Caco-2 (cell line): ENCODE measurements at places on chromosomes 16 and 17.

DNA sequence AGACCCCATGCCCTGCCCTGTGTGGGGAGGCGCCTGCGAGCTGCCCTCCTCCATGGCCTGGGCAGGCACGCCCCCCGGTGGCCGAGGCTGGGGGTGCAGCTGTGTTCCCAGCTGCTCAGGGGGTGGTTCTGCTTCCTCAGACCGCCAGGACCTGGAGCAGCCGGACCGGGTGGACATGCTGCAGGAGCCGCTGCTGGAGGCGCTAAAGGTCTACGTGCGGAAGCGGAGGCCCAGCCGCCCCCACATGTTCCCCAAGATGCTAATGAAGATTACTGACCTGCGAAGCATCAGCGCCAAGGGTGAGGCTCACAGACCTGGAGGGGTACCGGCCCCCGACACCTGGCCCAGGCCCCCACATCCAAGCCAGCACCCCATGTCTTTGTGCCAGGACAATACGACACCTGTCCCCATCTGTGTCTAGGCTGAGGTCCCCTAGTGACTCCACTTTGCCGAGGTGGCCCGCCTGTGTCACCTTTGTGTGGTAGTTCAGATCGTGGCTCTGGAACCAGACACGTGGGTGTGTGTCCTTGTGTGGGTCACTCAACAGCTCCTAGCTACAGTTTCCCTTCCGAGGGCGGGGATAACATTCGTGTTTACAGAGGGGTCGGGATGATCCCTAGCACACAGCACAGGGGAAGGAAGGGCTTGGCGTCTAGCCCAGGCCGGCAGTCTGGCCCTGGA lies 9.3 kb downstream of the GJD3 start:
- peak; percentile 72 for DNase-seq

DNA sequence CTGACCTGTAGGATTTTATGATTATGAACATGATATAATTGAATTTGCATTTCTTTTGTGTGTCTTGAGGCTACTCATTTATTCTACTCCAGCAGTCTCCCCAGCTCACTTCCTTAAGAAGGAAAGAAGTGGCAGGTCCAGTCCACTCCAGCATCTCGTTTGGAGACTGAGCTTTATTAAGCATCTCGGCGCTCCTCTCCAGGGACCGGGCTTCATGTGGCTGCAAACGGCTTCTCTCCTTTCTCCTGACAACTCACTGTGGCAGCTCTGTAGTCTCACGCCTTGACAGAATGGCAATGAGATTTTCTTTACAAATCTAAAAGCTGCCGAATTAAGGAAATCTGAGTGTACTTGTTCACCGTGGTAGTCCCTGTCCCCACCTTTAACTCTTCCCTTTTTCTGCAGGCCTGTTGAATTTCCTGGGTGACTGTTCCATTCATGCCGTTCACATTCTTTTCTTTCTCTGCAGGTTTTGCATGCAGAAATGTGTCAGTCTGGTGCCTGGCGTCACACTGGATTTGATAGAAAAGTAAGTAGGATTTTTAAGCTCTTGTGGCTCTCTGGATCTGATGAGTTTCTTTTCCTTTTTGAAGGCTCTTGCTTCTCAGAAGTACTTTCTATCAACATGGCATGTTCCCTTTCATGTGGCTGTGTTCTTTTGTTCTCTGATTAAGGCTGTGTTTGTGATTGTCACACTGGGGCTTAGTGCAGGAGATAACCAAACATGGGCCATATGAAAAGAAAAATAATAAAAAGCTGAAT lies 200.5 kb upstream of the CHMP6 start:
- peak; percentile 55 for DNase-seq

DNA sequence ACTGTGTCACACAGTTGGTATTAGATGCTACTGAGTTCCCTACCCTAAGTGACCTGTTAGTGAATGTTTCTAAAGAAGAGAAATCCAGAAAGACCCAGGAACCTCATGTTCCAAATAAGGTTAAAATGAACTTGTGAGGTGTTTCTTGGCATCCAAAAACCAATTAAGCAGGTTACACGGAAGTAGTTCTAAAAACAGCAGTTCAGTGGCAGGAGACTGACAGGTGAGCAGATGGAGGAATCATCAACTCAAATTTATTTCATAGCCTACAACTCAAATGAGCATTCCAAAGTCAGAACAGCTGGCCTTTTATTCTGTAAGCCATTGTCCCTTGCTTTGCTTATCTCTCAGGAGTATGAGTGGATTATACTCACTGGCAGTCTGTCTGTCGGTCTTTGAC lies 188.3 kb downstream of the IRX3 start:
- no peak for DNase-seq

- DNase-seq, result no peak
These were observed 16.0 kb upstream of the TANC2 start for GRCh38 chr17:62950067-62950466.

DNA sequence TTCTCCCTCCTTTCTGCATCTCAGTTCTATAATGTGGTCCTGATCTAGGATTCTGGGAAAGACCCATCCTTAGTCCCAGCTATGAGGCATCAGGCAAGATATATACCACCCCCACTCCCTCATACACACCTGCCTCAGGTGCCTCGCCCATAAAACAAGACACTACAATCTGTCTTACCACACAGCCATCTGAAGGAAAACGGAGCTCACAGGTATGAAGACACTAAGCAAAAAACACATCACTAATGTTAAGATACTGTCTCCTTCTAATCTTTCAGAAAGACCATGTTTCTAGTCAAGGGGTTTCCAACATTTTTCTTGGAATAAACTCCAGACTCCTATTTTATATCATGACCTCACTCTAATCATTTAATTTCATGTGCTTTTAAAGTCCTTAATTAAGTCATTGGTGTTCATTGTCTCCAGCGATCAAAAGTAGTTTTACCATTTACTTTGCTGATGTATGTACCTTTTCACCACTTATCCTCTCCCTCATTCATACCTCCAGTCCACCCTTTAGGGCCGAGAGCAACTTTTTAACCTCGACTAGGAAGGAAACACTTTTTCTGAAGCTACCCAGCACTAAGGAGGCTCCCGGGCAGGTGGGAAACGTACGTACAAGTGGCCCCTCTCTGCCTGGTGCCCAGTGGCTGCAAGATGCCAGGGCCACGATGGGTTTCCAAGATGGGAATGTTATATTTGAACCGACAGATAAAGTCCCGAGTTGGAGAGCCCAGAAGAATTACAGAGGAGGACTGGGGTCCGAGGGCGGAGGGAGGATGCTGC lies 979 bp downstream of the MAP3K14 start:
- peak; percentile 19 for DNase-seq
